ENCODE measurements at places on chromosomes 7 and 10.

DNA sequence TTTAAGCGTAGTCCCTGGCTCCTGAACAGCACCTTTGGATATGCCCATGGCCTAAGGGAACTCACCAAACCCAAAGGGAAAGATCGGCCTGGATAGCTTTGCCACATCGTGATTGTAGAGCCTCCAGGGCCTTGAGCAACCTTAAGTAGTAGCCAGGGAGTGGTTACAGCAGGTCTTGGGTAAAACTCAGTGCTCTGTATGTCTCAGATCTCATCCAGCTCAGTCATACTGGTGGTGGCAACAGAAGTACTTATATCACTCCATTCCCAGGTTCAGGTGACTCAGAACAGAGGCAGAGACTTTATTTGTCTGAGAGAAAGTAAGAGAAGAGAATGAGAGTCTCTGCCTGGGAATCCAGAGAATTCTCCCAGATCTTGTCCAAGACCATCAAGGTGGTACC, 39.1 kb upstream of the AASS start:
- DNase-seq = no peak

DNA sequence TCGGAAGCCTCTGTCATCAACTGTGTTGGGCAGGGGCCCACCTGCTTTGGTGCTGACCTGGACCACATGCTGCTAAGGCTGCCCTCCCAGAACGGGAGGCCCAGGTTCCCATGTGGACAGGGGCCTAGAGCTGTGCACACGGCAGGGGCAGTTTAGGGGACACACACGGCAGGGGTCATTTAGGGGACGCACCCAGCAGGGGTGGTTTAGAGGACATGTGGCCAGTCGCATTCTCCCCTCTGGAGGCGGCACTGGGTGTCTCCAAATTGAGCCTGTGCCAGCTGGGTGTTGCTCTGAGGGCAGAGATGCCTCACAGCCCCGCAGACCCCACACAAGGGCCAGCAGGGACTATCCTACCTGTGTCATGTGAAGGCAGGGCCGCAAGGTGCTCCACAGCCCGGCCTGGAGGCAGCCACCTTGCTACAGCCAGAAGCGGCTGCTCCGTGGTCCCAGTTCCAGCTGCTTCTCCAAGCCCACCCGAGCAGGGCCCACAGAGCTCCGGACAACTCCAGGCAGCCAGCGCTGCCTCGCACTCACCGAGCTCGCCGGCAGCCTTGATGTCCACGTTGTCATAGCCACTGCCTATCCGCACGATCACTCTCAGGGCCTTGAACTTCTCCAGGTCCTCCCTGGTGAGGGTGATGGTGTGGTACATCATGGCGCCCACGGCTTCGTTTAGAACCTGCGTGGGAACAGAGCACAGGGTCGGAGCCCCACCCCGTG, 60.7 kb downstream of the ZRANB1 start:
- peak; percentile 58 for DNase-seq

DNA sequence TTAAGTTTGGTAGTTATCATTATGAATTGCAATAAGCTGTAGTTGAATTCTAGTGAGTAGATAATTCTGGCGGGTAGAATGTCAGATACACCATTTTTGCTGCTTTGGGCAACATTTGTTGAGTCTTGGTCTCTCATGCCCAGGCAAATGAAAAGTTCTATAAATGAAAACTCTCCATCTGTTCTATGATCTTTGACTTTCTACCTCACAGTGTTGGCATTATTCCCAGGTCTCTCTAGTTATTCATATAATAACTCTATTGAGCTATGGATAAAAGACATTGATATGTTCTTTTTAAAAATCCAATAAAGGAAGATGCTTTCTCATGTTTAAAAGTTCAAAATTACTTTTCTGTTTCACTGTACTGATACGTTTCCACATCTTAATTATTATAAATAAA, 415.3 kb upstream of the SEMA3D start:
- DNase-seq = no peak

DNA sequence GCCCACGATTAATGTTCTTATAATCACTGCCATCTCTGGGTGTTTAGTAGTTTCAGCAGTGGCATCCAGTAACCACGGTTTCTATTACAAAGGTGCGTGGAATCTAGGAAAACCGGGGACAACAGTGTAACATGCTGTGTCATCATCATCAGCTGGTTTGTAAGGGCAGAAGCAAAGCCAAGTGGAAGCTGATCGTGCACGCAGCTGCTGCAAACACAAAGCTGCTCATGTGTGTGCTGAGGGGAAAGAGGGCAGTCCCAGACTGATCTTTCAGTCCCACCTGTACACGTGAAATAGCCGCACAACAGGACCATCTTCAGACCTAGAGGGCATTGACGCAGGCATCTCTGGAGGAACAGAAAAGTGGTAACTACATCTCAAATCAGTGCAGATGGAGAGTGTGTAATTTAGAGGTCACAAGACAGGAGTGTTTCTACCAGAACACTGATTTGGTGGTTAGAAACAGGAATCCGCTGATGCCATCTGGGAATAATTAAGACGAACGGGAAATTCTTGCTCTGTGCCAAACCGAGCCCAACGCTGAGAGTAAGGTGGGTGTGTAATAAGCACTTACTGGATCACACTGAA, 13.4 kb downstream of the ANKRD16 start:
- no peak for DNase-seq

- DNase-seq = no peak
Observed at GRCh38 chr10:118259288-118259906, 82.7 kb downstream of the FAM204A start.
